ENCODE measurements at places on chromosomes 3 and 15.

- DNase-seq, result peak; percentile 40
Measured at GRCh38 chr3:122533931-122534334, 19.2 kb upstream of the KPNA1 start.

DNA sequence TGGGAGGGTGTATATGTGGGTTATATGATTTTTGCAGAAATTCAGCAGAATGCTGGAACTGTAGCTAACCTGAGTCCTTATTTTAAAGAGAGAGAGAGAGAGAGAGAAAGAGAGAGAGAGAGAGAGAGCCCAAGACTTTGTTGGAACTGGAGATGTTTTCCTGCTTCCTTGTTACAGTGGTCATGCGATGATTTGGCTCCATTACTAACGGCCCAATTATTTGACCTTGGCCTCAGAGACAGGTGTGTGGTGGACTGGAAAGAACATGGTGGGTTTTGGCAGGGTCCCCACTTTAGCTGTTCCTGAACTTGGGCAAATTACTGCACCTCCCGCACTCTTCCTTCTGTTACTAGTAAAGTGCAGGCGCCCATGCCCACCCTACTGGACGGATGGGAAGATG lies 14.8 kb upstream of the ACSBG1 start:
- no peak for DNase-seq

DNA sequence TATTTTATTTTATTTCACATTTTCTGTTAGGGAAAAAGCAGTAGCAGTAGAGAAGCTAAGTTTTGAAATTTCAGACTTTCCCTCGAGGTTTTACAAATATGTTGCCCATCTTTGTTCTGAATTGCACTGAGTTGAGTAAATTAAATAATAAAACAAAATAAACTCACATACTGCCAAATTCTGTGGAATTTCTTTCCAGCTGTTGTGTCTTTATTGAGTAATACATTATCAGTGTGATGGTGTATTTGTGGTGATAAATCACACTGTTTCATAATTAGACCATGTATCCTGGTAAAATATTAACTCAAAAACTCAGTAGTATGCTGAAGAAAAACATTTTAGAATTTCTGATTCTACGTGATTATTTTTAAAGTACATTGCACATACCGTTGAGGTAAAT lies 592.1 kb downstream of the SI start:
- peak; percentile 37 for DNase-seq

GRCh38 chr3:32467333-32468070 lies 35.1 kb downstream of the CMTM6 start:
- peak; percentile 55 for DNase-seq

DNA sequence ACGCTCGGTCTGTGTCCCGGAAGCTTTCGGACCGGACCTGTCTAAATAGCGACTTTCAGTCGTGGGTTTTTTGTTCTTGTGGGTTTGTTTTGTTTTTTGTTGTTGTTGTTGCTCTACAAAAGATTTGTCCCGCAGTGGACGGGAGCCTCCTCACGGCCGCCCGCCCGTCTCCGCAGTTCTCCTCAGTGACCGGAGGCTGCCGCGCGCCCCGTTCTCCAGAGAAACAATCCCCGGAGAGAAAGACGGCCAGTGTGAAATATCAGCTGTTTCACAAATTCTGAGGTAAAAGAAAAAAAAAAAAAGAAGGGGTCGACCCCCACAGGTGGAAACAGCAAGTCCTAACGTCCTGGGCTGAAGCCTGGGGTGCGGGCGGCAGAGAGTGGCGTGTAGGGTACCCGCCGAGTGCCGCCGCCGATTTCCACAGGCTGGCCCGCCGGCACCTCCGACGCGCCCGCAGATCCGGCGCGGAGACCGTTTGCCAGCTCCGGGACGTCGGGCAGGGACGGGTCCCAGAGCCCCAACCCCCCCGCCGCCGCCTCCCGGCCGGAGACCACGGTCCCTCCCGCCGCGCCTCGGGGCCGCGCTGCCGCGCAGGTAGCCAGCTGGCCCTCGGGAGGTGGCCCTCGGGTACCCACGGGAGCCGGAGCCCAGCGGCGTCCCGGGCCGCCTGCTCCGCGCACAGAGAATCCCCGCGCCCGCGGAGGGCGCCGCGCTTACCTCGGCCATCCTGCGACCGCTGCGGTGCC lies 478 bp downstream of the BNC1 start:
- DNase-seq, result peak; percentile 29

- DNase-seq, result no peak
Measured at GRCh38 chr15:50800715-50801114, 35.2 kb upstream of the SPPL2A start.

DNA sequence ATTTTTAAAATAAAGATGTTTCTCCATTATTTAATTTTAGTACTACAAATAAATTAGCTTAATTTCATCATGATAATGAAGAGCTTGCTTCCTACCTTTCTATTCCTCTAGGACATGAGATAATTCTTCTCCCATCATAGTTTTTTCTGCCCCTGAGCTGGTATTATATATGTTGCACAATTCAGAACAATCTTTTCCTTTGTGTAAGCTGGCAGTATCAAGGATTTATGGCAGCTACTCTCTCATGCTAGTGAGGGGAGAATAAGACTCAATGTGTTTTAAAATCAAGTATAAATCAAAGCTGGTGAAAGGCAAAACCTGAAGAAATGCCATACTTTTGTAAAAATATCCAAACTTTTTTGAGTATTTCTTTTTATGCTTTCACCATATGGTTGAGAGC lies 1405.3 kb downstream of the SI start:
- DNase-seq, result no peak

DNA sequence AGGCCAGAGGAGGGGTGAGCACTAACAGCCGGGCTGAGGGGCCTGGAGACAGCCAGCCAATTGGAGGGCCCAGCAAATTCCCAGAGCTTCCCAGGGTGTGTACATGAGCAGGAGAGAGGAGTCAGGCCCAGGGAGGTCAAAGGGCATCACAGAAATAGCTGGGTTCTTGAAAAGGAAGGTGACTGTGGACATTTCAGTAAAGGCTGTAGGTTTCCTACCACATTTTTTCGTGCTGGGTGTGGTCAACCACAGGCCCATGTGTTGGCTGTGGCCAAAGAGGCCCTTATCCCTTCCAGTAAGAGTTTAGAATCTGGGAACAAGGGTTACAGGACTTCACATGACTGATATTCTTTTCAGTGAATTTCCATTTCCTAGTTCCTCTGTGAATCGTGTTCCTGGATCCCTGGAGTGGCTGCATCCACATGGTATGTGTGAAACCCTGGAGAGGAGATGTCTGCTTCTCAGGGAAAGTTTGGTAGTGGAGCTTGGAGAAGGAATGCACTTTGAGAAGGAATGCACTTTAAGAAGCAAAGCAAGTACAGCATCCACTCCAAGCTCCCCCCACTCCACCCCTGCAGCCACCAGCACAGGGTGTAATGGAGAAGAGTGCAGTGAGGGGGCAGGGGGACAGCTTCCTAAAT lies 73.2 kb upstream of the HEG1 start:
- DNase-seq, result peak; percentile 98

DNA sequence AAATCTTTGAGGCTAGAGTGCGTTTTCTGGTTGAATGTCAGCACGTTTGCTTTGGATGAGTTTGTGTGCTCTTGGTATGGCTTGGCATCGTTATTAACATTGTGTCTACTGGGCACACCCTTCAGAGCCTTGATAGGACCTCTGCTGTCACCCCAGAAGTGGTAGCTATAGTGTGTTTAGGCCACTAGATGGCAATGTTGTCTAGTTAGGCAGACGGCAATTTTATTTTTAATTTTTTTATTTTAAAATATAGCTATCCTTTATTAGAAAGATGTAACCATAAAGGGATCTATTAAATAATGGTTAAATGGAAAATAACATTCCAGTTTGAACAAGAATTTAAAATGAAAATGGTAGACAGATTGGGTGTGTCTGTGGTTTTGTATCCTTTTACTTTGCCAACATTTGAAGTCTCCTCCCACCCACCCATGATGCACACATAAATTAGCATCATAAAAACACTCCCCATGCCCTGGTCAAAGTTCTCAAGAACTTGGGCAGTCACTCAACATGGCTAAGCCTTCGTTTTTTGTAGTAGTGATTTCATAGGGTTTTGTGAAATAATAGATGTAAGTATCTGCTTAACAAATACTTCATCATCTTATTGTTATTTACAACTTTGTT lies 200.7 kb downstream of the KCNH8 start:
- DNase-seq, result peak; percentile 12

DNA sequence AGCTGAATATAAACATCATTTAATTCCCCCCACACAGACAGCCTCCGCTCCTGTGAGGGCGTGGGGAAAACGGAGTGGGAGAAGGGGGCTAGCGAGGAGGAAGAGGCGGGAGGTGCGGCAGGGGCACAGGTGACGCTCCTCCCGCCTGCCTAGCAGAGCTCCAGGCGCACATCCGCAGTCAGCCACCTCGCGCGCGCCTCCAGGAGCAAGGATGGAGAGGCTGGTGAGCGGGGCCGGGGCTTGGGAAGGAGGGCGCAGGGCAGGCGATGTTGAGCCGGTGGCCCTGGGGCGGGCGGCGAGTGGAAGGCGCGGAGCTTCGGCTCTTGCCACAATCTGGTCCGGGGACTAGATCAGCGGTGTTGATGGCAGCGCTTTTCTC lies at the start of gene CD200:
Gene CD200 (plus strand): TSS at position 155 of the 379 bp plus-strand sequence. CDS start 57 bp downstream, at position 212.
- DNase-seq, result peak; percentile 24

- peak; percentile 19 for DNase-seq
Measured at GRCh38 chr3:45462522-45463265, 74.3 kb downstream of the LARS2 start.

DNA sequence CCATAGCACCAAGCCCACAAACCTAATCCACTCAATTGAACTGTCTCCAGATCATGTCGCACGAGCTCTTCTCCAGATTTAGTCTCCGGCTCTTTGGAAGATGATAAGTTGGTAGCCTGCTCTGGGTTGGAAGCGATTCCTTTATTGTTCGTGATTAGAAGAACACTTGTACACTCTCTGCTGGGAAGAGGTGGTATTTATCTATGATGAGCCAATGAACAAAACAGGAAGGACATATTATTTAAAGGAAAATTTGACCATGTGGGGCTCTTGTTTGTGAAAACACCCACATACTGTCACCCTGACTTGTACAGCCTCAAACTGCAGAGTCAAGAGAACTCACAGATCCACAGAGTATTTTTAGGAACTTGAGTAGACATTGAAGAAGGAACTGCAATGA lies 54.4 kb downstream of the MYZAP start:
- no peak for DNase-seq

GRCh38 chr15:79179108-79179561 lies 88.6 kb upstream of the RASGRF1 start:
- no peak for DNase-seq

GRCh38 chr15:55372701-55373440 lies 35.3 kb downstream of the CCPG1 start:
- DNase-seq, result no peak

DNA sequence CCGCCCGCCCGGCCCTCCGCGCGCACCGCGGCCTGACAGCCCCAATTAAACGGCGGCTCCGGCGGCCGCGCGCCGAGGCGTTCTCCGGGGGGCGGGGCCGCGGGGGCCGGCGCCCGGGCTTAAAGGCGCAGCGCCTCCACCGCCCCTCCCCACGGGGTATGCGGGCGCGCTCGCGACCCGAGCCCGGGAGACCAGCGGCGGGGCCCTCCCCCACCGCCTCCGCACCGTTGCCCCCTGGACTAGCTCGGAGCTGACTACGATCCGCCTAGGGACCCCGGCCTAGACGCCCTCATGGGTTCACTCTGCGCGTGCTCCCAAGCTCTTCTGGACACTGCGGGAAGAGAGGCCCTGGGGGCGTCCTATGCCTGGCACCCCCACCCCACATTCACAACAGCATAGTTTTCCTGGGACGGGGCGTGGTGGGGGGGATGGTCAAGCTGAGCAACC lies at the start of gene DUSP7:
Gene DUSP7 (minus strand): TSS at position 51 of the 447 bp plus-strand sequence. CDS start 205 bp downstream, outside the sequence.
- DNase-seq, result peak; percentile 78

DNA sequence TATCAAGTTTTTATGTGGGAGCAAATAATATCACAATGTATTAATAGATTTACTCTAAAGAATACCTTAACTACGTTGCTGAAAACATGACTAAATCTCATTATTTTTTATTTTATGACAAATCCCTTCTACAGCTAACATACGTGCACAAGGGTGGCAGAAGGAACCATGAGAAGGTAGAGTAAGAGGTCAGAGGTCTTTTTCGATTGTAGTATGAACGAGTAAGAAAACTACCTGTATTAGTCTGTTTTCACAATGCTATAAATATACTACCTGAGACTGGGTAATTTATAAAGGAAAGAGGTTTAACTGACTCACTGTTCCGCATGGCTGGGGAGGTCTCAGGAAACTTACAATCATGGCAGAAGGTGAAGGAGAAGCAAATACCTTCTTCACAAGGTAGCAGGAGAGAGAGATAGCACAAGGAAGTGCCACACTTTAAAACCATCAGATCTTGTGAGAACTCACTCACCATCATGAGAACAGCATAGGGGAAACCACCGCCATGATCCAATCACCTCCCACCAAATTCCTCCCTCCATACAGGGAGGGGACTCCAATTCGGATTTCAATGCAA lies 95.3 kb downstream of the SUCLG2 start:
- no peak for DNase-seq

GRCh38 chr3:10600296-10600714 lies 94.9 kb upstream of the ATP2B2 start:
- DNase-seq, result no peak

DNA sequence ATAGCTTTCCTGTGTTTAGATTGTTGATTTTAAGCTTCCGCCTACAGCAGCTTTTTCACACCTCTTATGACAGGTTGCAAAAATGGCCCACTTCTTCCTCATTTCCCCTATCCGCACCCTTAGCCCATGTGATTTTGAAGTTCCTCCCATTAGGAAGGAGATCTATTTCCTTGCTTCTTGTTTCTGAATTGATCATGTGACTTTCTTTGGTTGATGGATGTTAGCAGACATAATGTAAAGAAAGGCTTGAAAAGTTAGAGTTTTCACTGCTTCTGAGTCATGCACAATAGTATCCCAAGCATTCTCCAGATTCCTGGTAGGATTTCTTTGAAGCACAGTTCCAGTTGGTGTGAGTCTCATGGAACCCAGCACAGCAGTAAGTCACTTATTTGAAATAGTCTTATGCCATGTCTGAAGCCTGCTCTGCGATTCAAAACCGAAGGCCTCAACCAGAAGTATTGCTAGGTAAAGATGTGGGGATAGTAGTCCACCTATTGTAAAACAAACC lies 76.6 kb downstream of the EDEM1 start:
- DNase-seq, result peak; percentile 60

GRCh38 chr3:149585401-149585726 lies 72.5 kb downstream of the WWTR1 start:
- no peak for DNase-seq

DNA sequence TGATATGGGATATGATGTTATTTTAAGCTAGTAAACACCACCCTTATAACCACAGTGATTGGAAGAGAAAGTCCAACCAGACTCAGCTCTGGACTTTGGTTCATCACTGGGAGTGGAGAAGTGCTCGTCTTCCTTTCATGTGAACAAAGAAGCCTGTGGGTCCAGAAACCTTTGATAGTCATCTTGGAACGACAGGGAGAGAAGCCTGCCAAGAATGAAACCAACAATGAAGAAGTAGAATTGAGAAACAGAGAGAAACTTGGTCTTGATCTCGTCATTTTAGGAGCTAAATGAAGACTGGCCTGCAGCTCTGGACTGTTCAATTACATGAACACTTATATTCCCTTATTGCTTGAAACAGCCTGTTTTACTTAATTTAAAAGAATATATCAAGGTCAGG lies 13.1 kb upstream of the SLC35G2 start:
- no peak for DNase-seq
